ENCODE measurements at places on chromosomes 6 and 20.

DNA sequence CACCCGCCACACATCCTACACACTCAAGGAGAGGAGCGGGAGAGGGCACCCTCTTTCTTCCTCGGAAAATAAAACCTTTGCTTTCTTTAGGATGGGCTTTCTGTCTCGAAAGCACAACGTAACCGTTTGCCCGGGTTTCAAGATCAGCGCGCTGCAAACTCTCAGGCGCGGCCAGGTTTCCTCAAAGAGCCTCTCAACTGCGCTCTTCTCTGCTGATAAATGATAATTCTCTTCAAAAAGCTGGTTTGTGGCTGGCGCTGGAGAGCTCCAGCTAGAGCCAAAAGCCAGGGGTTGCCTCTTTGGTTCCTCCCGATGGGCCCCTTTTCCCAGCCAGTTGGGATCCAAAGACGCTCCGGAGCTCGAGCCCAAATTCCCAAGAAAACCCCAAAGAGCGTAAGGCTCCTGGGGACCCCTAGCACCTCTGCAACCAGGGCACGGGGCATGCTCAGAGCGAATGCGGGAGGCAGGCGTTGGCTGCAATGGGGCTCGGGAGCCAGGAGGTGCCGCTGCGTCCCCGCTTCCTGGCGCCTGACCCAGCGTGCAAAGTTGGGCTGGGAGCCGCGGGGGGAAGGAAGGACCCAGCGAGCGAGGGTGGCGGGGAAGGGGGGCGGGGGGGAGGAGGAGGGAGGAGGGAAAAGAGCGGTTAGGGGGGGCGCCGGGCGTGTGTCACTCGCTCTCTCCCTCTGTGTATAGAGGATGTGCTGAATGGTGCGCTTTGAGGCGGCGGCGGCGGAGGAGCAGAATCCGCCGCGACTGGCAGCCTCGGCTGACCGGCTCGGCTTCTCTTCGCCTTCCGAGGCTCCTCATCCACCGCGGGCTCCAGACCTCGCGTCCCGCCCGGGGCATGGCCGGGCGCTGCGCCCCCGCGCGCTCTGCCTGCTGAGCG, at the start of gene PLCB1:
PLCB1 (plus strand) TSS at position 669 of the 886 bp plus-strand sequence. CDS start 386 bp downstream, outside the sequence.
- DNase-seq: peak; percentile 66

GRCh38 chr20:19688031-19688806, 69.8 kb upstream of the RIN2 start:
- DNase-seq: peak; percentile 76

GRCh38 chr6:44265722-44266233, 427 bp upstream of the NFKBIE start:
- DNase-seq: no peak

DNA sequence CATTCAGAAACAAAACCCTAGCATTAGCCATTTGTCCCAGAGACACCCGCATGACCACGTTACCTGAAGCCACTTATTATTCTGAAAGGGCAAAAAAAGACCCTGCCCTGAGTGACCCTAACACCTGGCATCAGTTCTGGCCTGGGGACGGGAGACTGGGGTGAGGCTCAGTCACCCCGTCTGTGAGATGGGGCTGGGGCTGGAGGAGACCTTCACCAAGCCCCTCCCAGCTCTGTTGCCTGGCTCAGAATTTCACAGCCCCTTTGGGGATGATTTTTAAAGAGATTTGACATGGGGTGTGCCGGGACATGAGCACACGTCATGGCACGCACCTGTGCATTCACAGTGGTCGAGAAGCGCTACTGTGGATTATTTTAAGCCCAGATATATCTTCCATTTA, 1.4 kb upstream of the BPIFB6 start:
- no peak for DNase-seq

- DNase-seq: no peak
Measured at GRCh38 chr20:53004267-53004813, 32.2 kb downstream of the TSHZ2 start.

DNA sequence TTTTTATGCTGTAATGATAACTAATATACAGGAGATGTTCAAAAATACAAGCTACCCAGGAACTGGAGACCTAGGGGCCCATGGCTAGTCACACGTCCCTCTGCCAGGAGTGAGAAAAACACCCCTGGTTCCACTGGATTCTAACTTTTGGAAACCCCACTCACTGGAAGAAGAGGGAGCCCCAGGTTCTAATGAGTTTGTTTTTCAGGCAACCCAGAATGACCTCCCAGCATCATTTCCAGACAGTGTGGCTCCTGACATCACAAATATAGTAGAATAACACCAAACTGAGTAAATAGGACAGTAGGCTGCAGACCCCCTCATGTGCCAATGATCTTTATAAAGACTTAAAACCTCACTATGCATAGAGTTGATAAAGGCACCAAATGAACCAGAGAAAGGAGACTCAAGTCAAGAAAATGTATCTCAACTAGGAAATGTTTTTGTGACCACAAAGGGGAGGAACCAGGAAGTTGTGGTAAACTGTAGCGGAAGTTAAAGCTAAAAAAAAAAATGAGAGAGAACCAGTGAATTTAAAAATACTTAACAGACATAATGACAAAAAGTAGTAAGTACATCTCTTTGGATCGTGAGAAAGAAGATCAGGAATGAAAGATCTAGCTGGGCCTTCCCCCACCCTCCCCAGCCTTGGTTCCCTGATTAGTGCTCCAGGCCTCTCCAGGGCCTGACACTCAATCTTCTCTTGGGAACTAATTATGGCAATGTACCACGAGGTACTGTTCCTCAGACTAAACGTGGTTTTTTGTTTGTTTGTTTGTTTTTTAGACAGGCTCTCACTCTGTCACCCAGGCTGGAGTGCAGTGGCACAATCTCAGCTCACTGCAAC, 19.8 kb downstream of the HLA-E start:
- no peak for DNase-seq

GRCh38 chr6:136591617-136592016, 41.4 kb upstream of the MAP7 start:
- no peak for DNase-seq

DNA sequence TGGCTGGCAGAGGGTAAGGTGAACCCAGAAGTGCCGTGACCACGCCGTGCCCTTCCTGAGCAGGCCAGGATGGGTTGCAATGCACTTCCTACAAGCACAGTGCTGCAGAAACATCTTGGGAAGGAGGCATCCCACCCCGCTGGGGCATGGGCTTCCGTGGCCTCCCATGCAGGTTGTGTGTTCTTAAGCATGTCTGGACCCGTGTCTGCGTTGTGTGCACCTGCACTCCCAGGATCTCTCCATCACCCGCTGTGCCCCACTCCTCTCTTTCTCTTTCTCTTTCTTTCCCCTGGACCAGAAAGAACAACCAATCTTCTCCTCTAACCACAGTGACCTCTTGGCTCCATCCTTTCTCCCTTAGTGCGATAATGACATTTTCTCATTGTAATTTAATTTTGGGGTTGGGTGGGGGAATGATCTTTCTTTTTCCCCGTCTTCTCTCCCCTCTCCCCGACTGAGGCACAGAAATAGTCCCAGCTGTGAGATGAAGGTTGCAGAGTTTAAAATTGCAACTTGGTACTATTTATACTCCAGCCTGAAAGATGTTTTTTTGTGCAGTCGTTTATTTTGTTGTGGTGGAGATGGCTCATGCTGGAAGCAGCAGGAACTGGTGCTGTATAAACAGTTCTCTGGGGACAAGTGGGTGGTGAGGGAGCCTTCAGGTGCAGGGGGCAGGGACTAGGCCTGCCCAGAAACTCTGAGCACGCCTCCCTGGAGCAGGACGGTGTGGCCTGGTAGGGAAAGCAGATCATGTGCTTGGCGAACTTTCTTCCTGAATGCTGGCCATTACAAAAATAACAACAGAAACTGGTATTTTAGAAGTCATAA, 20.5 kb downstream of the BCAS4 start:
- peak; percentile 70 for DNase-seq

GRCh38 chr6:11711003-11711983, 67.3 kb downstream of the ADTRP start:
- DNase-seq: peak; percentile 37

GRCh38 chr6:121578216-121578615, 142.8 kb downstream of the GJA1 start:
- DNase-seq: no peak

DNA sequence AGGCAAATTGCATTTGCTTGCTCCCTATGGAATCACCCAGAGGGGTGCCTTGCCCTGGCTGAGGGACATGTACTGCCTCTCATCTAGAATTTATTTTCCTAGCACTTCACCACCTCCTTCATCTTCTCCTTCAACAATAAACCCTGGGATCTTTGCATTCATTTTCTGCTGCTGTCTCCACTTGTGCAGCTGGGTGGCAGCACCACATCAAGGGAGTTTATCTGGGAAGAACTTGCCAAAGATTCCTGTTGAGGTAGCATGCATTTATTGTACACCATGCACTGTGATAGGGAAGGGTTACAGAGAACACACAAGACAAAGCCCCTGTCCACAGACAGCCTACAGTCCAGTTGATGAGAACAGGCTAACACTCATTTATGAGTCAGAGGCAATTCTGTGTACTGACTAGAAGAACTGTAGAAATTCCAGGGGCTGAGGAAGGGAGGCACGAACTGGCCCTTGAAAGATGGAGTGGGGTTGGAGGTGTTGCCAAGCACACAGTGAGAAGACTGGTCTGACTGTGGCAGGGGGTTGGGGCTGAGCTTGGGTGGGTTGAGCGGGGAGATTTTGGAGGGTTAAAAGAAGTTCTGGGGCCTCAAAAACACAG, 17.5 kb downstream of the C20orf173 start:
- DNase-seq: no peak

DNA sequence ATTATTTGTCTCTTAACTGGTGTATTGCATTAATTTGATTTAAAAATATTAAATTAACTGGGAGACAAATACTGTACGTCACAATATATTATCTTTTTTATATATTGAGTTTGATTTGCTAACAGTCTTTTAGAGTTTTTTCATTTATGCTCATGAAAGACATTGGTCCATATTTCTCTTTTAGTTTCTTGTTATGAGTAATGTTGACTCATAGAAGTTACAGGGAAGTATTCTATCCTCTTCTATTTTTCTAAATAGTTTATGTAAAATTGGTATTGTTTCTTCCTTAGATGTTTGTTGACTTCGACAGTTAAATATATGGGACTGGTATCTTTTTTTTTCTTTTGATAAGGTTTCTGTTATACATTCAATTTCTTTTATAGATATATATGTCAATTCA, 1115.6 kb upstream of the CITED2 start:
- DNase-seq: no peak

DNA sequence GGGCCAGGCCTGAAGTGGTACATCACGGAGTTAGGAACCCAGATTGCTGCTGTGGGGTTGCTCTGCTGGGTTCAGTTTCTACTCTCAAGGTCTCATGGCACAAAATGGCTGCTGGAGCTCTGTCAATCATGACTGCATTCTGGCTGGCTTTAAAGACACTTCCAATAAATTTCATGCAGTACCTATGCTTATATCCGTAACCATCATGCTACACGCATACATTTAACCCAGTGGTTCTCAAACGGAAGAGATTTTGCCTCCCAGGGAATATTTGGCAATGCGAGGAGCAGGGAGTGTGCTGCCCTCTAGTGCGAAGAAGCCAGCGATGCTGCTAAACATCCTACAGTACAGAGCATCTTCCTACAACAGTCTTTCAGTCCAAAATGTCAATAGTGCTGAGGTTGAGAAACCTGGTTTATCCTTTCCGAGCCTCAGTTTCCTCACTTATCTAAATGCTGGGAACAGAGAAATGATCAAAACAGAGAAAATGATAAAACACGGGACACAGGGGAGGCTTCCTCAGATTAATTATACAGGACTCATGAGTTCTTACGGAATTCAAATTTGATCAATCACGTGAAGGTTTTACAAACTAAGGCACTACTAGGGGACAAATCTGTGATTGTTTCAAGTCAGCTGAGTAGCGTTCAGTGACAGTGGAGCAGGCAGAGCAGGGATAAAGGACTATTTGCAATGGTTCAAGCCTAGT, 9.6 kb upstream of the SLC2A10 start:
- no peak for DNase-seq

GRCh38 chr20:10178727-10179313, 39.8 kb upstream of the SNAP25 start:
- no peak for DNase-seq

DNA sequence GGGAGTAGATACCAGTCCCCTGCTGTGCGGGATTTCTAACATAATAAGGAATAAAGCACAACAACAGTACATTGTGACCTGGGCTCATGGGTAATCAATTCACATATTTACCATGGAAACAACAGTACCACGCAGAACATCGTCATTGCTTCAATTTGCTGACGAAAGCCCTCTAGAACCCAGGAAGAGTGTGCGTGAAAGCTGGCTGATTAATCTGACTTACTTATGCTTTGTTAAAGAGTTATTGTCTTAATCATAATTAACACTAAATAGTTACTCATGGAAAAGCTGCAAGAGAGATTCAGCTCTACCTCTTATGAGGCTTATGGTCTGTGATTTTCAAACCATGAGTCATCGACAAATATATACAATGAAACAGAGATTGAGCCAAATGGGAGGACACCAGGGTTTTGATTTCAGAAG, 644.3 kb upstream of the AGPAT4 start:
- DNase-seq: no peak

DNA sequence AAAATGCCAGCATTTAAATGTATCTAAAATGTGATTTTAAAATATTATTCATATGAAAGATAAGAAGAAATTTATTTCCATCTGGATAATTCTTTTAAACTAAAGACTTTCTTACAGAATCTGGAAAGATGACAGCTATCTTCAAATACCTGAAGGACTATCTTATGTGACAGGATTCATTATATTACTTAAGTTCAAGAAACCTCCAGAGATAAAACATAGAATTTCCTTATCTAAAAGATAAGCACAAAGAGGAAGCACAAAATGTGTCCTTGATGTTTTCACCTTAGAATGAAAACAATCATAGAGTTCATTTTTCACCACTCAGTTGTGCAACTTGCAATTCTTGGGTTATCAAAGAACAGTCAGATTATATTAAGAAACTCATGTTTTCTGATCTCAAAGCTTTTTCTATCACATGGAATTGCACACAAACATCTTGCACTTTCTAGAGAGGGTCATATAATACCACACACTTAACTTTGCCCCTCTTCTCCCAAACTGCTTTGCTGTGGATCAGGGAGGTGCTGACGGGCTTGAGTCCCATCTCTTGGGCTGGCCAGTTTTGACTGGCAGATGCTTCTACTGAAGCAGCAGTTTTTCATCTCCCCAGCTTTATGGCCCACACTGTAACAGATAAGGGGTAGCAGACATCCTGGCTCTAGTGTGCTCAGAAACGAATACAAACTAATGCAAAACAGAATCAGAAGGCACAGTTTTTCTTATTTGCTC, 467.4 kb downstream of the CDC5L start:
- DNase-seq: no peak

DNA sequence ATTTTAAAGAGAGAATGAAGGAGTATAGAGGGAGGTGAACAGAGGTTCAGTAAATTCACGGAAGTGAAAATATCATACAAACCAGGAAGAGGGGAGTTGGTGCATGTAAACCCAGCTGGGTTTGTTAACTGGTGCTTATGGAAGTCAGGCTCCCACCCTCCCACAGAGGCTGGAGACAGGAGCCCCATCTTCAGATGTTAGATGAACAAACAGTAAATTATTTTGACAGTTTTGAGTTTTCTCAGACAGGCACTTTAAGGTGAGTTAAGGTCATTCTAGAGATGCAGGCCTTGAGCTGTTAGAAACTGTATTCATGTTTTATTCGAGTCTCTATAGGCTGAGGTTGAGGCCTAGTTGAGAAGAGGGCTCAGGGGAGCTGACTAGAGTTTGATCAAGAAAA, 41.8 kb upstream of the FUCA2 start:
- no peak for DNase-seq

- DNase-seq: no peak
Measured at GRCh38 chr6:147548921-147549475, 40.5 kb downstream of the SAMD5 start.

- no peak for DNase-seq
Measured at GRCh38 chr6:47308198-47308517, 1.5 kb downstream of the TNFRSF21 start.

All from AG04450 (cell line).